ENCODE measurements at places on chromosomes 16 and 17.

DNA sequence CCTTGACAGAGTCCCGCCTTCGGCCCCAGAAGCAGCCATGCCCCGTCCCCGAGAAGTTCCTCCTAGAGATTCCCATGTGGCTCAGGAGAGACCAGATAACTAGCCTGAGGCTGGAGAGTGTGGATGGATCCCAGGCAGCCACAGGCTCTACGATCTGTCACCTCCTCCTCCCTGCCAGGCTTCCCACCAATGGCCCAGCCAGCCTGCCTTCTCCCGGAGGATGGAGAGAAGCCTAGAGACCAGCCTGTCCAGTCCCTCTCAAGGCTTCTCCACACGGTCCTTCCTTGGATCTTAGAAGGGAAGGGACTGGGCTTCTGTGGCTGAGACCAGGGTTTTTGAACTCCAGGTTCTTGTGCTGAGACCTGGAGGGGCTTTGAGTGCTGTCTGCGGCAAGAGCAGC lies 1.6 kb upstream of the SMTNL2 start:
- DNase-seq = no peak

DNA sequence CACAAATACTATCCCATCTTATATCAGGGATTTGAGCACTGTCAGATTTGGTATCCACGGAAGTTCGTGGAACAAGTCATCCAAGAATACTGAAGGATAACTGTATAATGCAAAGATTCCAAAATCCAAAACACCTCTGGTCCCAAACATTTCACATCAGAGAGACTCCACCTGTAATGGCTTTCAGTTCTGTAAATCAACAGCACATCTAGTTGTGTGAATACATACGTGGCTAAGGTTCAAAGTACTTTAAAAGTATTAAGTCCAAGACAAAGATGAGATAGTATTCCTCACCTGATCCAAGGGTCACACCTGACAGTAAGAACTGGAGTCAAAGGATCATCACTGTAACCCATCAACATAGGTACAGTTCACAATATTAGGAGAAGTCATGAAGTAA lies 54.8 kb downstream of the KANSL1 start:
- DNase-seq = no peak

DNA sequence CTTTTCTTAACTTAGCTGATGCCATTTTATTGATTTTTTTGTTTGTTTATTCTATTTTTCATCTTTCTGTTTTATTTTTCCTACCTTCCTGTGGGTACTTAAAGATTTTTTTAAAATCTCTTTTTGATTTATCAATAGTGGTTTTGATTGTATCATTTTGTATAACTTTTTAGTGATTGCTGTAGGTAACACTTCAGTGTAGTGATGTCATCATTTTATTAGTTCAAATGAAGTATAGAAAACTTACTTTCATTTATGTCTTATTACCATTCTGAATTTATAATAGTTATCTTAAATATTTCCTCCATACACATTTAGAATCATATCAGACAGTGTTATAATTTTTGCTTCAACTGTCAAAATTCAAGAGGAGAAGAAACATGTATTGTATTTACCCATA lies 115.9 kb downstream of the PHKB start:
- DNase-seq = no peak

- DNase-seq = no peak
Observed at GRCh38 chr17:58516644-58517377, 2.4 kb upstream of the MTMR4 start.

GRCh38 chr16:24853830-24854229 lies 8.1 kb downstream of the SLC5A11 start:
- no peak for DNase-seq

DNA sequence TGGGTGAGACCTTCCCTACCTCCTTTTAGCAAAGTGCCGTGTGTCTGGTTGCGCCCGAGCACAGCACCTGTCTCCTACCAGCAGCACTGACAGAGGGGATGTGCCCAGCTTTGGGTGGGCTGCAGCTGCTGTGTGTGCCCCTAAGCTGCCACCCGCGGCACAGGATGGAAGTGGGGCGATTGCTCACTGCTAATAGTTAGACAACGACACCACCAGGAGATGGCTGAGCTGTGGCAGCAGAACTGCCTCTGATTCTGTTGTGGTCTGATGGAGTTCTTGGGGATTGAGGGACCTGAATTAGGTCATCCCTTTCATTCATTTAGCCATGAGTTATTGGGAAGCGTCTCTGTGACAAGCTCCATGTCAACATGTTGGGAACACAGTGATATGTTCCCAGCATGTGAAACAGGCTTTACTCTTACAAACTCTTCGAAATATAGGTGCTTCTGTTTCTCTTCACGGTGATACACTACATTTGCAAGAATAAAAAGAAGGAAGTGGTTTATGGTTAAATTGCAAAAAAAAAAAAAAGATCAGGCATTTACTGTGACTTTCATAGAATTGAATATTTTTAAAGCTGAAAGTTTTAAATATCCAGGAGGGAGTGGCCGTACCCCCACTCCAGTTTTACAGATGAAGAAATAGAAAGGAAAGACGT lies 184.4 kb downstream of the MAF start:
- DNase-seq = no peak

DNA sequence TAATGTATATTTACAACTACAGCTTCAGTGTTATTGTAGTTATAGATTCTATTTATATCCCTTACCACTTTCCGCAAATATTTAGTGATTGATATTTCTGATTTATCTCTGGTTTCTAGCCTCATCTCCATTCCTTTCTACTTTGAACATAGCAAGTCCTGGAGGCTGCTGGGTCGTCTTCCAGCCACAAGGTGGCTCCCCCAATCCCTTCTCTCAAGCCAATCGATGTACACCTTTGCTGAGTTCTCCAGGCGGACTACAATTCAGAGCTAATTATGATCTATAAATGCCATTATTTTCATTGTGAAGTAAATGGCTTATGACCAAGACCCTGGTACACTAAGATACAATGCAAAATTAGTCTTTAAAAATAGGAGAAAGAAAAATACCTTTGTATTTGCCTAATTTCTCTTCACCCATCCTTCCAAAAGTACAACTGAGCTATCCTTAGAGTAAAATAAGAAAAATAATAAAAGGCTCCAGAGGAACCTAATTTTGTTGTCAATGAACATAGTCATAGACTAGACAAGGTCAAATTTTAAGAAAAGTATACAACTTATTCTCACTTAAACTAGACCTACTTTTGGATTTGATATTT lies 122.1 kb downstream of the SKAP1 start:
- DNase-seq = peak; percentile 21
